Stomach (tissue), 19 donors: ENCODE measurements at places on chromosomes 5 and 9. TPM values are rescaled to one million over a fixed set of nuclear protein-coding genes. Genes with fewer than 3 reads are reported as not detected.

The PRUNE2 gene
- total RNA-seq = 119 TPM

GRCh38 chr5:50697739-50698138, 31.3 kb downstream of the PARP8 start:
- H3K27me3 ChIP-seq = no peaks in the 10 kb centered on the region
- no peak overlapping the region for H3K27ac ChIP-seq
- H3K4me3 ChIP-seq = no peak overlapping the region
- H3K36me3 ChIP-seq = no peaks in the 10 kb centered on the region
- no peaks in the 10 kb centered on the region for H3K4me1 ChIP-seq

DNA sequence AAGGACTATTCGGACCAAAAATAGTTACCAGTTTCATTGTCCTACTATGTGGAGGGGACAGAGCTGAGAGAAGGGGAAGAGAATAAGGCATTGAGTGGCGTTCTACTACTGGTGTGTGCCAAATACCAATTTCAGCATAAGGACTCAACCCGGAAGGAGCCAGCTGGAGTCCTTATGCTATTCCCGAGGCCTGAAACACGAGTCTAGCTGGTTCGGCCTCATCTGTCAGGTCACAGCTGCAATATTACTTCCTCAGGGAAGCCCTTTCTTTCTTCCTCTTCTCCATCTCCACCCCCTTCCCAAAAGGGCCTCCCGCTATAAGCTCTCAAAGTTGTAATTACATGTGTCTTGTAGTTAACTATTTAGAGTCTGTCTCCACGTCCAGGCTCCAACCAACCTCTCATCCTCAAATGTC, 20.5 kb upstream of the FER start:
- DNase-seq = no peak
- H3K27me3 ChIP-seq = no peaks in the 10 kb centered on the region
- H3K27ac ChIP-seq = peak overlapping the region; percentile 92
- H3K36me3 ChIP-seq = no peaks in the 10 kb centered on the region
- H3K4me3 ChIP-seq = peak overlapping the region; percentile 77

DNA sequence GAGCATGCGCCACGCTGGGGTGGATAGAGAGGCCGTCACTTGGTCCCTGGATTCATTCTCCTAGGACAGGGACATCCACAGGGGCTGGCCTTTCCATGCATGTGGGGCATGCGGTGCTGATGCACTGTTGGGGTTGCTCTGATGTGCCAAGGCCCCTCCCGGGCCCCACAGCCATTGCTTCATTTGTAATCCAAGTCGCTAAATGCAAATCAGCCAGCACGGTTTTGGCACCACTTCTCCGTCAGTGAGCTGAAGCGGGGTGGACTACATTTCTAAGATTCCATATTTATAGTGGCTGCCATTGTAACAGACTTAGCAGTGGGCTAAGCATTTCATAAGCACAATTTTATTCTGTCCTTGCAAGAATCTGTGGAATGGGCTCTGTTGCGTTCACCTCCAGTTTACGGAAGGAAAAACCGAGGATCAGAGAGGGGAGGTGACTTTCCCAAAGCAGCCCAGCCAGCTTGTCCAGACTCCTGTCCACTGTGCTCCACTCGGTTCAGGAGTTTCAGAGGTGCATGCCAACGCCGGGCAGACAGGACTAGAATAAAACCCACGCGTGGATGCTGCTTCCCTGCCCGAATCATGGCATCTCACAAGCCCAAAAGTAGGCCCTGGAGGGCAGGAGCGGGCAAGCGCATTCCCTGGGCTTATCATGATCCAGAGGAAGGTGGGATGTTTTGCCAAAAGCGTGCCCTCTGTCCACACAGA, 102.6 kb upstream of the COL5A1 start:
- no peaks in the 10 kb centered on the region for H3K36me3 ChIP-seq
- no peaks in the 10 kb centered on the region for H3K4me1 ChIP-seq
- no peak overlapping the region for H3K4me3 ChIP-seq

GRCh38 chr5:458547-459353, 15.8 kb downstream of the EXOC3 start:
- no peak overlapping the region for H3K4me3 ChIP-seq
- peaks cover 98% of the 10 kb centered on the region for H3K36me3 ChIP-seq
- H3K27me3 ChIP-seq = no peaks in the 10 kb centered on the region
- no peak overlapping the region for H3K27ac ChIP-seq
- no peaks in the 10 kb centered on the region for H3K4me1 ChIP-seq

- H3K27ac ChIP-seq = no peak overlapping the region
- no peaks in the 10 kb centered on the region for H3K4me1 ChIP-seq
- no peaks in the 10 kb centered on the region for H3K27me3 ChIP-seq
- H3K36me3 ChIP-seq = peaks cover 83% of the 10 kb centered on the region
- H3K4me3 ChIP-seq = no peak overlapping the region
Measured at GRCh38 chr5:132207778-132208177, 19.9 kb downstream of the P4HA2 start.

GRCh38 chr5:106768392-106768791, 902.3 kb downstream of the EFNA5 start:
- H3K4me3 ChIP-seq = no peak overlapping the region
- H3K27ac ChIP-seq = no peak overlapping the region
- no peaks in the 10 kb centered on the region for H3K36me3 ChIP-seq
- H3K4me1 ChIP-seq = no peaks in the 10 kb centered on the region
- DNase-seq = no peak
